ENCODE measurements at places on chromosomes 16 and 17.

DNA sequence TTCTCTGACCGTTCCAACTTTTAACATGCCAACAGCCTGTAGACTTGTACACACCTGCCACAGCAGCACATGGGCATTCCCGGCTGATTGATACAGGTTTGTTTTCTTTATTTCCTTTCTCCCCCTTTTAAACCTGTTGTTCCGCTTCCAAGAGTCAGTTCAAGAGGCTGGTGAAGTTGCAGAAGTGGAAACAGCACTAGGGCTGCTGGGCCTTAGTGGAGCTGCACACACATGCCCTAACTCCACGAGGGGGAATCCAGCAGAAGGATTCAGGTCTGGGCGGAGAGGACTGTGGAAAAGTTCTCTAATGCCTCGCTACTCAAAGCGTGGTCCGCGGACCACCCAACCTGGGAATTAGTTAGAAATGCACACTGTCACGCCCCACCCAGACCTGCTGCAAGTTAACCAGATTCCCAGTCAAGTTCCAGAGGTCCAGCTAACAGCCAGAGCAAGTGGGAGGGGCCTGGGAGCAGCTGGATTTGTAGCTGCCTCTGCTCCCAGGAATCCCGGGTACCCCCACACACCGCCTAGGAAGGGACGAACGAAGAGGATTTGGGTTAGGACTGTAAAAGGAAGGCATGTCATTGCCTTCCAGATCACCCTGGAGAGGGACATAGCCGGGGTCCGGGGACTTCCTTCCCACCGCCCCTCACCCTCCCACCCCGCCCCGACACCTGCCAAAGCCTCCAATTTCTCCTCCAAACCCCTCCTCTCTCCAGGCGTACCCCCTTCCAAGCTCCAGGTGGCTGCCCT, 542 bp downstream of the SLC39A11 start:
- no peak for DNase-seq

DNA sequence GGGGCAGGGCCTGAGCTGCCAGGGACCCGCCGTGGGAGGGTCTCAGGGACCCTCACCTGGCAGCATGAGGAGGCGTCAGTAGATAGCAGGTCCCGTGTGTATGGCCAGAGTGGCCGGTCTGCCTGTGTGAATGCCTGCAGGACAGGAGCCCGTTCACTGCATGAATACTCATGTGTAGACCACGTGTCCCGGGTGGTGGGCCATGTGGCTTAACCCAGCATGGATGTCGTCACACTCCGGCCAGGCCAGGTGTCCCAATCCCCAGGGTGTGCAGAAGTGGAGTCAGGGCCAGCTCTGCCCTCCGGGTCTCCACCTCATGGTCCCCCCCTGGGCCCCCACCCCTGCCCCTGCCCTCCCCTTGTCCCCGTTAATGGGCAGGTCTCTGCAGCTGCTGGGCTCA, 53.7 kb downstream of the BAHCC1 start:
- no peak for DNase-seq

DNA sequence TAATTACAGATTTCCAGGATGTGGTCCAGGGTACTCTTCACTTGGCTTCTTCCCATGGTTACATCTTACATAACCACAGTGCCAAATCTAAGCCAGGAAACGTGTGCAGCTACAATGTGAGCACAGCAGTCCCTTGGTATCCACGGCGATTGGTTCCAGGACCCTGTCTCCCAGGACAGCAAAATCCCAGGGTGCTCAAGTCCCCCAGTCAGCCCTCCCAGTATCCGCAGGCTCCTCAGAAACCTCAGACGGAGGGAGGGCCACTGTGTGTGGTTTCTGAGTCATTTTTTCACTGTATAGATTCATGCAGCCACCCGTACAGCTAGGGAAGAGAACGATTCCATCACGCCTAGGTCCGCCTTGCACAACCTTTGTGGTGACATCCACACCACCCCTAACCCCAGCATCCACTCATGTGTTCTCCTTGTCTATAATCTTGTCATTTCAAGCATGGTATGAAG, 11.1 kb upstream of the ATP2C2 start:
- DNase-seq, result no peak

- DNase-seq, result no peak
Observed at GRCh38 chr17:78676412-78677302, 99.5 kb upstream of the DNAH17 start.

GRCh38 chr16:86080131-86080875, 181.3 kb downstream of the IRF8 start:
- no peak for DNase-seq

GRCh38 chr17:59093145-59093701, 13.5 kb downstream of the TRIM37 start:
- no peak for DNase-seq

DNA sequence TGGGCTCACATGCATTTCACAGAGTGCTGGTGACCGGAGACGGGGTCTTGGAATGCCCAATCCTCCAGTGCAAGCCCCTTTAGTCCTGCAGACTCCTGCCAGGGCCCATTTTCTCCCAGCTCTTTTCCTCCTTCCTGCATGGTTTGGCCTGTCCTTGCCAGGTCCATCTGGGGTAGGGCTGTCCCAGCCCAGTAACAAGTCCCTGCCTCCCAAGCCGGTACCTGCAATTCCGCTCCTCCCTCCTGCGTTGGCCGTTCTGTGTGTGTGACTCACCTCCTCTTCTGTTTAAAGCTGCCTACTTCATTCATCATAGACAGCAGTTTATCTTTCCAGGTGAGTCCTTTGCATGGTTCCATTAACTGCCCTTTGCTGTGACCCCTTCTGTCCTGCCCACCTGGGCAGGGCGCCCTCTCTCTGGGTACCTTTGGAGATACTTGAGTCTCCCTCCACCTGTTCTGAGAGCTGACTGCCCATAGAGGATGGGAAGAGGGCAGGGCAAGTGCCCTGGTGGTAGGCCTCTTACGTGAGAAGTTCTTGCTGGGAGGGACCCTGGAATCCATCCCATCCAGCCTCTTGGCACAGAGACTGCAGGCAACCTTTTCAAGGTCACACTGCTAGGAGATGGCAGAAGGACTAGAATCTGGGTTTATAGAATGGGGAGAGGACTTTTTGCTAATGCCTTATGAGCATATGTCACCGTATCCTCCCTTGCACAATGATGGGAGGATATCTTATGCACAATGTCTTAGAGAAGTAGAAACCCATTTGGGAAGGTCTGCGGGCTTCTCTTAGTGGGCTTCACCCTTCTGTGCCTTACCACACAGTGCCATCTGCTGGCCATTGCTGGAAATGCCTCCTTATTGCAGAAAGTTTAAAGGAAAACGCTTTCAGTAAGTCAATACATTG, 29.7 kb upstream of the LGALS9 start:
- peak; percentile 68 for DNase-seq

- no peak for DNase-seq
Observed at GRCh38 chr17:50314456-50315011, 31.4 kb upstream of the XYLT2 start.

- no peak for DNase-seq
Observed at GRCh38 chr17:38885728-38886642, 16.1 kb downstream of the LASP1 start.

- no peak for DNase-seq
Observed at GRCh38 chr16:68802190-68802589, 41.1 kb upstream of the TANGO6 start.
